ENCODE measurements at places on chromosomes 4 and X. TPM values are rescaled to one million over a fixed set of nuclear protein-coding genes. Genes with fewer than 3 reads are reported as not detected.

DGKK gene
- polyA plus RNA-seq: not detected

GLRA2 gene
- polyA plus RNA-seq: not detected

TMSB15C gene
- polyA plus RNA-seq: 0.08 TPM

TMPRSS11D gene
- polyA plus RNA-seq: not detected
